ENCODE measurements at places on chromosomes 11 and 22.

- no peak for DNase-seq
Measured at GRCh38 chr11:7893796-7894195, 37.3 kb downstream of the OR10A6 start.

DNA sequence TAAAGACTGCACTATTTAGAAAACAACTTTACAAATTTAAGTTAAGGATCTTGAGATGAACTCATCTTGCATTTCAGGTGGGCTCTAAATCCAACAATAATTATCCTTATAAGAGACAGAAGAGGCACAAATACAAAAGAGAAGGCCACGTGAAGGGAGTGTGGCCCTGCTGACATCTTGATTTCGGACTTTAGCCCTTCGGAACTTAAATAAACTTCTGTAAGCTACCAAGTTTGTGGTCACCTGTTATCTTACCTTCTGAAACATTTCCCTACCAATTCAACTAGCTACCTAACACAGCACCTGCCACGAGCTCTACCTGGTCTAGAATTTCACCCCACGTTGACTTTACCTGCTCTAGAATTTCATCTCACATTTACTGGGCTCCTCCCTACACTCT is 42.9 kb upstream of the ARHGAP32 start:
- no peak for DNase-seq

GRCh38 chr11:61114913-61115312 is 12.6 kb downstream of the CD5 start:
- DNase-seq: no peak

DNA sequence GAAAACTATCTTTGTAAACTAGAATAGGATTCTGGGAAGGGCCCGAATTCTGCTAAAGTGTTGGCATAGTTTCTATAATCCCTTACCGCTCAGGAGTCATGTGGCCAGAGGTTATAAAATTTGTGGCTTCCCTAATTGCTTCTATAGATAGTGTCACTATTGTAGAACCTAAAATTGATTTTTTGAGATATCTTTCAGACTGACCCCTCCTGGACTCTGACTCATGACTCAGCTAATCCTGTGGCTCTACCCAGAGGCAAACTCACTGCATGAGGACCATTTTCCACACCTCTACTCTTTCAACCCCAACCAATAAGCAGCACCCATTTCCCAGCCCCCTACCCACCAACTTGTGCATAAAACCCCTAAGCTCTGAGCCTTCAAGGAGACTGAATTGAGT is 61.8 kb upstream of the PRSS23 start:
- no peak for DNase-seq

DNA sequence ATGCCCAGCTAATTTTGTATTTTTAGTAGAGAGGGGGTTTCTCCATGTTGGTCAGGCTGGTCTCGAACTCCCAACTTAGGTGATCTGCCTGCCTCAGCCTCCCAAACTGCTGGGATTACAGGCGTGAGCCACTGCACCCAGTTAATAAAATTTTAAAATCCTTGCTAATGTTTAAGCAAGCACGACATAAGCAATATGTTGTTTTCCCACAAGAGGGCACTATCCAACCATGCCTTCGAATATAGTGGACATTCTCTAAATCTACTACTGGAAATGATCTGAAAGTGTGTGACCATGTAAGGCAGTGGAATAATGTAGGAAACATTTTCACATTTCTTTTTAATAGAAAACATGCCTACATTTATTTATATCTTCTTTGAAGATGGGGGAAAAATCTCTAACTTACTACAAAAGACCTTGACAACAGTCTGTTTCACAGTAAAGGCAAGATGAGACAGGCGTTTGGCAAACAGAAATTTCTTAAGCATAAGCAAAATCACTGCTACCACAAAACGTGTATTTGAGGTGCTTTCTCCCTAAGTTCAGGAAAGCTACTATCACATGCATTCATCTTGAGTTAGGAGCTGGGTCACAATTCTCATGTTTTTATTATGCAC is 38.2 kb downstream of the PITPNB start:
- peak; percentile 22 for DNase-seq

GRCh38 chr11:102666331-102666957 is 39.1 kb downstream of the MMP27 start:
- DNase-seq: peak; percentile 46

- DNase-seq: no peak
Measured at GRCh38 chr22:29093501-29094300, 20.9 kb downstream of the KREMEN1 start.

GRCh38 chr11:4991060-4991459 is 3.6 kb upstream of the OR51L1 start:
- DNase-seq: no peak

GRCh38 chr11:13127161-13127560 is 118.0 kb downstream of the RASSF10 start:
- no peak for DNase-seq

- no peak for DNase-seq
Measured at GRCh38 chr11:69369945-69370344, 76.0 kb downstream of the MYEOV start.

GRCh38 chr11:115161876-115162275 is 342.3 kb downstream of the CADM1 start:
- no peak for DNase-seq

DNA sequence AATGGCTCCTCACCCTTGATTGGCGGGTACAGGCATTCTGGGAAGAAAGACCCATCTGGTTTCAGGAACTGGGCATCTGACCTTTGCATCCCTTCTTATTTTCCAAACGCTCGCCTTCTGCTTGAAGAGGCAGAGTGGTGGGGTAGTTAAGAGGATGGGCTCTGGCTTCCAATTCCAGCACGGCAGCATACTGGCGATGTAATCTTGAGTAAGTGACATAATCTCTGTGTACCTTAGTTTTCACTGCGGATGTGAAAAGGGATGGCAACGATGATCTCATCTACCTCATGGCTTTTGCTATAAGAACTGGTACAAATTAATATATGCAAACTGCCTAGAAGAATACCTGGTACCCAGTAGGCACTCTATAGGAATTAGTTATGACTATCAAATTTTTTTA is 10.0 kb upstream of the TIMP3 start:
- no peak for DNase-seq

DNA sequence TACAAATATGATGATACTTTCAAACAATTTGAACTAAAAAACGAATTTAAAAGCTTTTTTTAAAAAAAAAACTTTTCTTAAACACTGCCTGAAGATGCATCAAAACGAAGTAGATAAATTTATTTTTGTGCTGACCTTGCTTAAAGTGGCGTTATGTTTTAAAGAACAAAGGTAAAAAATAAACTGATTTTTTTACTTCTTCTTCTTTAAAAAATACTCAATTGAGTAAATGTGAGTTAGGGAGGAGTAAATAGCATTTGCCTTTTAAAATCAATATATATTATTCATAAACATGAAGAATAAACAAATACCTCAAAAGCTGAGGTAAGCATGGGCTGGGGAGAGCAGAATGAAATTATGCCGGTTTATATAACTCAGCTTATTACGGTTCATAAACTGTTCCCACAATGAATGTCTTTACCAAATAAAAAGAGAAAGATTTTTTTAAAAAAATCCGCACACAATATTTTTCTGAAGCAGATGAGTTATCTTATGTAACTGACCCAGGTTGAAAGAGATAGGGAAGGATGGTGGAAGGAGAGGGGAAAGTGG is 9.0 kb downstream of the PAX6 start:
- no peak for DNase-seq

GRCh38 chr22:30826670-30827355 is 132.1 kb downstream of the OSBP2 start:
- no peak for DNase-seq

- DNase-seq: peak; percentile 60
Measured at GRCh38 chr11:107567739-107568335, 2.3 kb upstream of the ALKBH8 start.

- no peak for DNase-seq
Measured at GRCh38 chr11:34866375-34866774, 49.8 kb downstream of the APIP start.

GRCh38 chr11:99240192-99241030 is 219.7 kb downstream of the CNTN5 start:
- DNase-seq: no peak

DNA sequence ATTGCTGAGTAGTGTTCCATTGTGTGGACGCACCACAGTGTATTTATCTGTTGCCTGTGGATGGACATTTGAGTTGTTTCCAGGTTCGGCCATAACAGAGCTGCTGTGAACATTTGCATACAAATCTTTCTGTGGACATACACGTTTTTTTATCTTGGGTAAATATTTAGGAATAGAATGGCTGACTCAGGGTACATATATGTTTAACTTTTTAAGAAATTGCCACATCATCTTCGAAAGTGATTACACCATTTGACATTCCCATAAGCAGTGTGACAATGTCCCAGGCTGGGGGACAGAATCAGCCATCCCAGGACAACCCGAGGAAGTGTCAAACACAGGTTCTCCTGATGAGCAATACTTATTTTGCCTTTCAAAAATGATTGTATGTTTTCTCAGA is 87.9 kb downstream of the OSBP2 start:
- DNase-seq: no peak

- no peak for DNase-seq
Measured at GRCh38 chr11:33910296-33910957, 18.6 kb upstream of the LMO2 start.

- no peak for DNase-seq
Measured at GRCh38 chr22:33812360-33812977, 107.8 kb downstream of the LARGE1 start.

DNA sequence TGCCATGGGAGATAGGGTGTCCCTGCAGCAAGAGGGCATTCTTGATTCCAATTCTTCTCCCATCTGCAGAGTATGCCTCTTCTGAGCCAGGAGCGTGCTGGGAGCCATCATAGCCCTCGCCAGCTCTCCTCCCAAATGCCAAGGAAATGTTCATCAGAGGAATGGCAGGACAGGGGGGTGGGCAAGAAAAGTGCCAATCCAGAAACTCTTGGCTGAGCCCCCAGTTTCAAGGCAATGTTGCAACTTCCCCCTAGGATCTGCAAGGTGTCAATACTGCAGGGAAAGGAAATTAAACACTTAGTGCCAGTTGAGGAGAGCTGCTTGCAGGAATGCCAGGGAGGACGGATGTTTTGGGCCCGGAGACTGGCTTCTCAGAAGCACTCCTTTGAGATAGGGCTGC is 94.8 kb upstream of the PRDM11 start:
- DNase-seq: no peak

DNA sequence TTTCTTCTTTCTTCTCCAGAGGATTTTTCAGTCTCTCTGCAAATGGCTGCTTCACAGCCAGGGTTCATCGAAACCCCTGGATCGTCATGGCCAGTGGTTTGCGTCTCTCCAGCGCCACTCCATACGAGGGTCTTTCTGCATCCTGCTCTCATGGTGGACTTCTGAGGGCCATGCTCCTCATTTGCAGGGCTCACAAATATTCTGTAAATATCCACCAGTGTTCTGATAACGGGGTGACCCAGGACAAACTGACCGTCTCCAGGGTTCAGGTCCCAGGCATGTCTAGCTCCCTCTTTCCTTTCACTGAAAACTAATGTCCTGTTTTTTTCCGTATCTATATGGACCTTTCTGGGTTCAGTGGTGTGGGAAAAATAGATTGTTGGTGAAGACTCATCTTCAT is 15.7 kb upstream of the VPREB1 start:
- DNase-seq: no peak

DNA sequence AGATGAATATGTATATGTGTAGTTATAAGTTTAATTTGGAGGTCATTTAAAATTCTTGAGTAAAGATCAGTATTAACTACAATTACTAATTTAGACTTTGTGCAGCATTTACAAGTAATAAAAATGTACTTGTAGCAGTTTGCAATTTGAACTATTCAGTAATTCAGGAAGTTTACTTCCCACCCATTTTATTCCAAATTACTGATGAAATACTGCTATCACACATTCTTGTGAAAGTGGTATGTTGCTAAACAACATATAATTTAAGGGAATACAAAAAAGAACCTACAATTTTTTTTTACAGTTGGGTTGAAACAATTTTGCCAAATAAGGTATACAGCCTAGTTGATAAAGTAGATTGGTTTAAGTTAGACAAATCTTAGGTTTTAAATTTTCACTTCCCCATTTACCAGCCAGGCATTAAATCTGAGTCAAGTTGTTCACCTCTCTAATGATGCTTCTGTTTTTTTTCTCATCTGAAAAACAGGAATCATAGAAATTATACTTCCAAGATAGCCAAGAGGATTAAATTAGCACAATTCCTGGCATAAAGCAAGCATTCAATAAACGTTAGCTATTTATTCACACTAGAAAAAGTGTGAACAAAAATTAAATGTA is 45.3 kb downstream of the ZBTB44 start:
- peak; percentile 65 for DNase-seq

- no peak for DNase-seq
Measured at GRCh38 chr11:9780929-9781328, 117.1 kb downstream of the SWAP70 start.

- DNase-seq: no peak
Measured at GRCh38 chr11:2107941-2108630, 31.1 kb downstream of the IGF2 start.

DNA sequence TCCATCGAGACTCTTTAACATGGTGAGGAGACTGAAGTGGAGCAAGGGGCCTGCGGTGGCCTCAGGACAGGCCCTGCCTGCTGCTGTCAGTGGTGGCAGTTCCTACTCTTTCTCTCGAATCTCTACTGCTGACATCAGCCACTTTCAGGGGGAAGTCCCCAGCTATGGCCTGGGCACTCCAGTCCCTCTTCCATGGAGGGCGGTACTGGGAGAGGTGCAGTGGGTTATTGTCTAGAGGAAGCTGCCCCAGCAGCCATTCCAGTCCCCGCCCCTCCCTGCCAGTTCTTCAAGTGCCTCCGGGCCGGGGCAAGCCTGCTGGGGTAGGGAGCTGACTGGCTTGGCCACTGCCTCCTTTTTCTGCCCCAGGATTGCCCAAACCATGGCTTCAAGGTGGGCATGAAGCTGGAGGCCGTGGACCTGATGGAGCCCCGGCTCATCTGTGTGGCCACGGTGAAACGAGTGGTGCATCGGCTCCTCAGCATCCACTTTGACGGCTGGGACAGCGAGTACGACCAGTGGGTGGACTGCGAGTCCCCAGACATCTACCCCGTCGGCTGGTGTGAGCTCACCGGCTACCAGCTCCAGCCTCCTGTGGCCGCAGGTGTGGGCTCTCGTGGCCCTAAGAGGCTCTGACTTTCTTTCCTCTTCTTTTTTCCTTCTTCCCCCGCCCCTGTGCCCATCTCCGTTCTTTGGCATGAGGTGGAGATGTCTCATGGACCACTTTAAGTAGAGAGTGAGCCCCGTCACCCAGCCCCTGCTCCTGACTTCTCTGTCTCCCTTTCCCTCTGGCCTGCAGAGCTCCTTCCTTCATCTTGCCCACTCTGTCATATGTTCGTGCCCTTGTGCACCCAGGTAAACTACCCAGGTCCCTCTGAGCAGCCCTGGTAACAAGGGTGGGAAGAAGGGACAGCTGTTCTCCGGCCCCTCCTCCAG is 13.7 kb downstream of the CHADL start:
- DNase-seq: no peak

GRCh38 chr22:17083255-17083654 is 1.5 kb upstream of the IL17RA start:
- DNase-seq: no peak

GRCh38 chr22:19875531-19876313 is 21.0 kb upstream of the GNB1L start:
- no peak for DNase-seq

DNA sequence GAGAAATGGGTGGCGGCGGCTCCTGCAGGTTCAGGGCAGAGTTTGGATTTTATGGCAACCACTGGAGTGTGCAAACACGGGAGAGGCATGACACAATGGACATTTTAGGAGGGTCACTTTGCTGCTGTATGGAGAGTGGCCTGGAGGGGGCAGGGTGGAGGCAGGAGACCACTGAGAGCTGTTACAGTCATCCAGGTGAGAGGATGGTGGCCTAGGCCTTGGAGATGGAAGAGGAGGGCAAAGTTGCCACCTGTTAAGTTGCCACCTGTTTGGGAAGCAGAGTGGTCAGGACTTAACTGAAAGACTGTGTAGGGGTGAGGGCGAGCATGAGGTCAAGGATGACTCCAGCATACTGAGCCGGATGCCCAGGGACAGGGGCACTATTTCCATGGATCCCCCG is 2.3 kb upstream of the RAD9A start:
- DNase-seq: peak; percentile 54
